NCI-H2171 treated with DMSO at 0.1 percent for 48 hours (cell line): ENCODE measurements at places on chromosomes 4 and X.

GRCh38 chr4:40702137-40702799 lies 47.5 kb upstream of the NSUN7 start:
- no peak for DNase-seq

- DNase-seq = no peak
Measured at GRCh38 chr4:169345316-169345721, 74.6 kb upstream of the SH3RF1 start.

- DNase-seq = no peak
Measured at GRCh38 chrX:20913760-20914159, 460.5 kb upstream of the CNKSR2 start.

- DNase-seq = no peak
Measured at GRCh38 chr4:168695288-168695687, 198.4 kb downstream of the PALLD start.

DNA sequence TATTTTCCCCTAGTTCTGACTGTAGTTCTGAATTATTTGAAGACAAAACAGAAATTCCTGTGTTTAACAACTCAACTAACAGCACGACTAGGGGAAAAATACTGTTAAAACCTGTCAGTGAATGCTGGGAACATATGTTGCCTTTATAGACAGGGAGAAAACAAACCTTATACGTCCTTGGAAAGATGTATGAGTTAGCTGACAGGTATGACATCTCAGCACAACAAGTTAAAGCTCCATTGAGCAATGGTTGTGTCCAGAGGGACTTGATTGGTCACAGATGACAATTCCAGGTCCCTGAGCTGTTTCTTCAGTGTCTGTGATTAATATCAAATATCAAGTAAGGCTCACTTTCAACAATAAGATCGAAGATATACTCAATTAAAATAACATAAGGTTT lies 58.2 kb upstream of the DDIT4L start:
- no peak for DNase-seq
